ENCODE measurements at places on chromosomes 12 and 14. TPM values are rescaled to one million over a fixed set of nuclear protein-coding genes. Genes with fewer than 3 reads are reported as not detected.

The BICDL1 gene
- total RNA-seq = 32.6 TPM

The MAP3K9 gene
- total RNA-seq = 11.0 TPM

The TCL1A gene
- total RNA-seq = not detected

DNA sequence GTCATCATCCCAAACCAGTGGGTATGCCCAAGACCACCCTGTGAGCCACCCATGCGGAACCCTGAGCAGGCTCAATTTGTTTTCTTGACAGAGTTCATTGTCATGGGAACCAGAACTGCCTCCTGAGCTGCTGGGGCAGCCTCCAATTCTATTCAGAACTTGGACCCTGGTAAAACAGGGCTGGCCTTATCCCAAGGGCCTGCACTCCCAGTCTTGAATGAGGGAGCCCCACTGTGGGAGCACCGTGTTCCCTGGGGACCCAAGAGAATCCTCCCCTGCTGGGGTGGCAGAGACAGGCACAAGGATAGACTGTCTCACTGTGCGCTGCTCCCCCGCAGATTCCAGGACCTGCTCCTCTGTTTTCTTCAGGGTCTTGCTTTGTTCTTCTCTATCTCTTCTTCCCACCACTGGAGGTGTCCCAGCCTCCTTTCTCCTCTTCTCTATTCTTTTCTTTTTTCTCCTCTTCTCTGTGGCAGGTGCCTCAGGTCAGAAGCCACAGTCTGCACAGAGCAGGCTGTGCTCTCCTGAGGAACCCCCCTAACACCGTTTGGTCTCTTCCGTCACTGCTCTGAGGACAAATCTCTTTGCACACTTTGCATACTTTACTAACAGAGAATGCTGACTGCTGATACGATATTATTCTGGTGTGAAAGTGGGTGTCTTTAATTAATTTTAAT lies 31.2 kb upstream of the CHPT1 start:
- no peaks in the 10 kb centered on the region for H3K27me3 ChIP-seq
- no peak overlapping the region for H3K4me3 ChIP-seq
- H3K36me3 ChIP-seq = no peaks in the 10 kb centered on the region
- no peaks in the 10 kb centered on the region for H3K4me1 ChIP-seq
- no peak for DNase-seq

DNA sequence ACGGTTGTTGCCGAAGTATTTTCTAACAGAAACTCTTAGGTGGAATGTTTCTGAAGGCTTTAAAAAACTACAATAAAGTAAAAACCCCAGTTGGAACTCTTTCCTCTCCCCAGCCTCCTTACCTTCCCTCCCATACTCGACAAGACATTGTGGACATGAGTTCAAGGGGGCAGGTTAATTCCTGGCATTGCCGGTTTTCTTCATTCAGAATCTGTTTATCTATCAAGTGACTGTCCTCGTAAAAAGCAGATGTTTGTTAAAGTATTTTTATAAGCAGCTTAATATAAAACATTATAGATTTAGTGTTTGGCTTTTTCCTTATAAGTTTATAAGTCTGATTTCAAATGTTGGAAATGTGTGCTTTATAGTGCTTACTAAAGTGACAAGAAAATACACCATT lies 30.7 kb downstream of the PARP11 start:
- H3K36me3 ChIP-seq = no peaks in the 10 kb centered on the region
- no peaks in the 10 kb centered on the region for H3K27me3 ChIP-seq
- no peak overlapping the region for H3K4me3 ChIP-seq
- H3K4me1 ChIP-seq = no peaks in the 10 kb centered on the region
- DNase-seq = no peak
- no peak overlapping the region for H3K27ac ChIP-seq
